Liver (tissue), 10 donors: ENCODE measurements at places on chromosomes 7 and 10. TPM values are rescaled to one million over a fixed set of nuclear protein-coding genes. Genes with fewer than 3 reads are reported as not detected.

- H3K36me3 ChIP-seq: no peaks in the 10 kb centered on the region
- H3K27me3 ChIP-seq: no peaks in the 10 kb centered on the region
- DNase-seq: no peak
- no peak overlapping the region for H3K4me3 ChIP-seq
Observed at GRCh38 chr10:60305380-60305892, 84.2 kb downstream of the ANK3 start.

DNA sequence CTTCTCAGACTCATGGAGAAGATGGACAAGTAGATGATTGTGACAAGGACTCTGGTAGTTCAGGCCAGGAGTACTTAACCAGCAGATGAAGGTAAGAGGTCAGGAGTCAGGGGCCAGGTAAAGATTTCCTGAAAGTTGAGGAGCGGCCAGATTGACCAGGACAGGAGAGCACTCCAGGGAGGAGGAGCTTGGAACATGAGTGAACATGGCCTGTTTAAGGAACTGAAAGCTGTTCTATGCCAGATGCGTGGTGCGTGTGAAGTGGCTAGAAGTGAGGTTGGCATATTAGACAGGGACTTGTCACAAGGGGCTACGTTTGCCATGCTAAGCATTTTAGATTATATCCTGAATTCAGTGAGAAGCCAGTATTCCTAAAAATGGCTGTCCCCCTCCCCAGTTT, 157.2 kb downstream of the WNT2 start:
- peaks cover 4% of the 10 kb centered on the region for H3K4me1 ChIP-seq
- no peaks in the 10 kb centered on the region for H3K36me3 ChIP-seq
- H3K4me3 ChIP-seq: no peak overlapping the region
- H3K27me3 ChIP-seq: no peaks in the 10 kb centered on the region
- no peak for DNase-seq
- no peak overlapping the region for H3K27ac ChIP-seq

GRCh38 chr10:114286921-114287320, 47.9 kb downstream of the VWA2 start:
- no peaks in the 10 kb centered on the region for H3K36me3 ChIP-seq
- H3K4me3 ChIP-seq: no peak overlapping the region
- no peaks in the 10 kb centered on the region for H3K27me3 ChIP-seq
- no peak for DNase-seq

GRCh38 chr10:6528198-6528950, 51.7 kb downstream of the PRKCQ start:
- no peaks in the 10 kb centered on the region for H3K36me3 ChIP-seq
- H3K27ac ChIP-seq: no peak overlapping the region
- no peak overlapping the region for H3K4me3 ChIP-seq
- H3K27me3 ChIP-seq: no peaks in the 10 kb centered on the region
- H3K4me1 ChIP-seq: no peaks in the 10 kb centered on the region
- DNase-seq: no peak

DNA sequence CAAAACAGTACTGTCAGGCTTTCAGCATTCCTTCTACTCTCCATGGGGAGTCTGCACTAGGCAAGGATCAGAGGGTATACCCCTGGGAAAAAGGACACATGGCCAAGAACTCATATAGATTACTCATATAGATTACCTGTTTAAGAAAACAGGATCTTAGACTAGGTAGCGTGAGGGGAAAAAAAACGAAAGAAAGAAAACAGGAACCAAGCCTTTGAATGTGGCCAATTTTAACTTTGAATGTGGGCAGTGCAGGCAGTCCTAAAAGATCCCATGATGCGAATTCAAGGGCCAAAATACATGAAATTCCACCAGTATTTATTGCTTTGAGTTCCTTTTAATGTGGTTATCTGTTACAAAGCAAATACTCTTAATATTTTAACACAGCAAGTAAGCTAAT, 108.6 kb upstream of the TAC1 start:
- no peak overlapping the region for H3K27ac ChIP-seq
- no peak for DNase-seq
- H3K36me3 ChIP-seq: no peaks in the 10 kb centered on the region
- H3K4me3 ChIP-seq: no peak overlapping the region
- H3K4me1 ChIP-seq: no peaks in the 10 kb centered on the region

DNA sequence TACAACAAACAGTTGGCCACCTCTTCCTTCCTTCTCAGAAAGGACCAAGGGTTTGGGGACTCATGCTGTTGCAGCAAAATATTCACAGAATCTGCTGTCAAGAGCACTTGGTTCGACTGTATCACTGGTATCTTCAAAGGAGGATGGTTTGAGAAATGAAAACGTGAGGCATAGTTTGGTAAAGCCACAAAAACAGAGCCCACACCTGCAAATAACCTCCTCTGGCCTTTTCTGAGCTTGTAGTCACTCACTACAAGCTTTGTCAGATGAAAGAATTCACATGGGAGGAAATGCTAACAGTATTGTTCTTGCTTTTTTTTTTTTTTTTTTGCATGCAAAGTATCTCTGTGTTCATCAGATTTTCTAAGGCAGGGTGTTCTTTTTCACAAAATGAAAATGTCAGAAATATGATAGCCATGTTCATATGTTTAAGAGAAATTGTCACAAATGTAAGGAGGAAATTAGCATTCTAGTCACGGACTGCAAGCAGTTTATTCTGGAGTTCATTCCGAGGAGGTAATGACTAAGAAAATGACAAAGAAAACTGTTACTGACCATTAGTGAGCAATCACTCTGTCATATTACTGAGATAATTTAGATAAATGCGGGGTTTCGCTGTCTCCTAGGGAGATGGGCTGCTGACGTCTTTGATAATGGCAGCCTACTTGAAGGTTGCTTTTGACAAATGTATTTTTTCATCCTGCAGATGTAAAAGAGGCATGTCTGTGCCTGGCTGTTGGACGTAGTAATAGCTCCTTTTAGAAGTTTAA, 117.8 kb upstream of the MYO3A start:
- H3K27ac ChIP-seq: no peak overlapping the region
- H3K36me3 ChIP-seq: no peaks in the 10 kb centered on the region
- DNase-seq: no peak

DNA sequence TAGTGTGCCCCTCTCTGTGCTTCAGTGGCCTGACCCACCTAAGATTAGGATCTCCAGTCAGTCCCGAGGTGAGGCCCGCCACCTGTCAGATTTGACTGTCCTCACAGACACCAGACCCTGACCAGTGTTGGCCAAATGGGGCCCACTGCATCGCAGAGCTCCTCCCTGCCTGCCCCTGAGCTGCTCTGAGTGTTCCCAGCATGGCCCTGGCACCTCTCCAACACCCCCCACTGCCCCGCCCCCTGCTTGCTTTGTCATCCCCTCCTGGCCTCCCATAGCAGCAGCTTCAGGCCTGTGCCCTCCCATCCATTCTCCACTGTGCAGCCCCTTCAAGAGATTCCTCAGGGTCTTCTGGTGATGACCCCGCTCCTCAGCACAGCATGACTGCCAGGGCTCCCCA, 67.6 kb downstream of the C10orf120 start:
- peaks cover 5% of the 10 kb centered on the region for H3K27me3 ChIP-seq
- H3K4me1 ChIP-seq: no peaks in the 10 kb centered on the region
- no peak overlapping the region for H3K4me3 ChIP-seq
- no peaks in the 10 kb centered on the region for H3K36me3 ChIP-seq

DNA sequence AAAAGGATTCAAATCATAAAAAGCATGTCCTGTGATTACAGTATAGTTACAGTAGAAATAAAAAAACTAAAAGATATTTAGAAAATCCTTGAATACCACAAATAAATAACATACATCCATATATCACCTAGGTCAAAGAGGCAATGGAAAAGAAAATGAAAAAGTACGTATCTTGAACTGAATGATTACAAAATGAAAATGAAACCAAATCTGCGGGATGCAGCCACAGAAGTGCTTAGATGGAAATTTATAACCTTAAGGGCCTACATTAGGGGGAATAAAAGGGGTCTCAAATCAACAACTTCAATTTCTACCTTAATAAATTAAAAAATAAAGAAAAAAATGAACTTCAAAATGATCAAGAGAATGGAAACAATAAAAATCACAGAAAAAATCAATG, 879.0 kb upstream of the CELF2 start:
- DNase-seq: no peak
- peaks cover 2% of the 10 kb centered on the region for H3K27me3 ChIP-seq
- no peak overlapping the region for H3K27ac ChIP-seq

- peaks cover 65% of the 10 kb centered on the region for H3K4me1 ChIP-seq
- no peak overlapping the region for H3K4me3 ChIP-seq
- no peak for DNase-seq
- H3K36me3 ChIP-seq: no peaks in the 10 kb centered on the region
- no peaks in the 10 kb centered on the region for H3K27me3 ChIP-seq
- no peak overlapping the region for H3K27ac ChIP-seq
Observed at GRCh38 chr10:43057831-43058340, 19.0 kb upstream of the RET start.

Gene SLC16A12
- 1.5 TPM for total RNA-seq
